ENCODE measurements at places on chromosomes 13 and 19.

GRCh38 chr19:39325778-39326665, 5.4 kb upstream of the LRFN1 start:
- DNase-seq, result no peak

GRCh38 chr13:113882716-113883115, 18.8 kb upstream of the GAS6 start:
- no peak for DNase-seq

DNA sequence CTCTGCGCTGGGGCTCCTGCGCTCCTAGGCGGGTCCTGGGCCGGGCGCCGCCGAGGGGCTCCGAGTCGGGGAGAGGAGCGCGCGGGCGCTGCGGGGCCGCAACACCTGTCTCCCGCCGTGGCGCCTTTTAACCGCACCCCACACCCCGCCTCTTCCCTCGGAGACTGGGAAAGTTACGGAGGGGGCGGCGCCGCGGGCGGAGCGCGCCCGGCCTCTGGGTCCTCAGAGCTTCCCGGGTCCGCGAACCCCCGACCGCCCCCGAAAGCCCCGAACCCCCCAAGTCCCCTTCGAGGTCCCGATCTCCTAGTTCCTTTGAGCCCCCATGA, at the start of gene GJB2:
TSS of gene GJB2 (minus strand) at position 103 of the 326 bp plus-strand sequence. CDS start 3,357 bp downstream, outside the sequence.
- no peak for DNase-seq

DNA sequence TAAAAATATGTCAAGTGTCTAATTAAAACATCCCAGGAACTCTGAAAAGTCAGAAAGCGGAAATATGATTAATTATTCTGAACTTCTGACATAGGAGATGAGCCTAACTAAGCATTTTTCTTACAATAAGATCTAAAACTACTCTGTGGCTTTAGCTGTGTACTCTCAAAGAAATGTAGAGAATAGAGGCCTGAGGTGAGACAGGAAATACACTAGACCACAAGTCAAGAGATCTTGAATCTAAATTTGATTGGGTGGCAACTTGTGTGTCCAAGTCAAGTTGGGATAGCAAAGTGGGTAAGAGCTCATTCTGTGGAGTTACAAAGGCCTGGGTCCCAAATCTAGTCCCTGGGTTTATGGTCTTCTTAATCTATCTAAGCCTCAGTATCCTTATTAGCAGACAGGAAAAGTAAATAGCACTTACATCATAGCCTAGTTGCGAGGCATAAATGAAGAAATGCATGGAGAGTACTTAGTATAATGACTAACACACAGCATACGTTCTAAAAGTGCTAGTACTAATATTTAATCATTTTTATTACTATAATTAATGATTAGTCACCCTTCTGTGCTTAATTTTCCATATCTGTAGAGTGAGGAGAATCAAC, 9.4 kb upstream of the LRRC63 start:
- no peak for DNase-seq

GRCh38 chr13:52975161-52975560, 53.5 kb upstream of the OLFM4 start:
- no peak for DNase-seq

DNA sequence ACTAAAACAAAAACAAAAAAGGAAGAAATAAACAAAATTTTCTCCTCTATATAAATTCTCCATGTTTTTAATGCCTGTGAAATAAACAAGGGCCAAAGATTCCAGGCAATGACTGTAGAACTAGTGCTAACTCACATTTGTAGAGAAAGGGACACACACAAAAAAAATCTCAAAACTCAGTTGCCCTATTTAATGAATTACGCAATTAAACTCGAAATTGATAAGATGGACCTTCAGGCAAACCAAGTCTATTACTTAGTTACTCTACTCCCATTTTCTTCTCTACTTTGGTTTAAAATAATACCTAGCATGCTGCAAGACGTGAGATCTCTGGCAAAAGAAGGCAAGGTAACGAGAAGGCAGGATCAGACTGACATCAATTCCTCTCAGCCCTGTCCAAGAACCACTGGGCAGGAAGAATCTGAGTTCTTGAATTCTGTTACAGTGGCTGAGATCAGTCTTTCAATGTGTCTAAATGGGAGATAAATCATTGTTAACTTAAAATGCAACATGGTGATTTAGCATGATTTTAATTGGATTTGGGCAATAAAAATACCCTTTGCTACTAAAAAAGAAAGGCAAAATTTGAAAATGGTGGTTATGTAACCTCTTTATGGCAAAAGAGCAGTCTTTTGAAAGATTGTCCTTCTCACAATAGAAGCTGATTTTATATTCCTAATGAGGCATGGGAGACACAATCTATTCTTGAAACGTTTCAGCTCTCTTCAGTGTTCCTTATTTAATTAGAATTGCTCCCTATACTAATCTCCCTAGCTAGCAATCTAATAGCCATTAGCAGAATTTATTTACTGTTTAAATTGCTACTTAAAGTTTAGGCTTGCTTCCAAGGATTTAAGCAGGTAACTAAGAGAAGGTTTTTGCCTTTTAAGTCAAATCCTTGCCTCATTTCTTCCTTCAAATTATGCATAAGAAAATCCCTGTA, 25.9 kb downstream of the SPRY2 start:
- no peak for DNase-seq

- peak; percentile 18 for DNase-seq
Observed at GRCh38 chr13:79481685-79482052, 714 bp downstream of the NDFIP2 start.

DNA sequence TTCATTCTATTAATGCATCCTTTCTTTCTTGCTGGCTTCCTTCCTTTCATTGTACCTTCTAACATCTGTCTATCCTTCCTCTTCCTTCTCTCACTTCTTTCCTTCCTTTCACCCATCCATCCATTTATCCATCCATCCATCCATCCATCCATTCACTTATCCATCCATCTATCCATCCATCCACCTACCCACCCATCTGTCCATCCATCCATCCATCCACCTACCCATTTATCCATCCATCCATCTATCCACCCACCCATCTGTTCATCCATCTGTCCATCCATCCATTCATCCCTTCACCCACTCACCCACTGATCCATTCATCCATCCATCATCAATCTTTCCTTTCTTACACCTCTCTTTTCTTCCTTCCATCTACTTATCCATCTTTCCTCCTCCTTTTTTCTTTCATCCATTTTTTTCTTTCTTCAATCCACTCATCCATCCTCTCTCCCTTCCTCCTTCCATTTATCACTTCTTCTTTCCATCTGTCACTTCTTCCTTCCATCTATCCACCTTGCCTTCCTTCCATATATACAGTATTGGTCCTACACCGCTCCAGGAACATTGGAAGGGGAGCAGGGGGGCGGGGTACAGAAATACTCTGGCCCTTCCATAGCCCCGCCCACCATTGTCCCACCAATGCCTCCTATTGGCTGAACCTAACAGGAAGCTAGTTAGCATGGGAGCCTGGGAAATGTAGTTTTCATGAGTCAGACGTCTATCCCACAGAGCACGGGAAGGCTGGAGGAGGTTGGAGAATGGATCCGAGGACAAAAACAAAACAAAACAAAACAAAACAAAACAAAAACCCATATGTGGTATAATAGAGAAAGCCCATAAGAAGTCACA, 45.9 kb downstream of the MBD3L1 start:
- no peak for DNase-seq

DNA sequence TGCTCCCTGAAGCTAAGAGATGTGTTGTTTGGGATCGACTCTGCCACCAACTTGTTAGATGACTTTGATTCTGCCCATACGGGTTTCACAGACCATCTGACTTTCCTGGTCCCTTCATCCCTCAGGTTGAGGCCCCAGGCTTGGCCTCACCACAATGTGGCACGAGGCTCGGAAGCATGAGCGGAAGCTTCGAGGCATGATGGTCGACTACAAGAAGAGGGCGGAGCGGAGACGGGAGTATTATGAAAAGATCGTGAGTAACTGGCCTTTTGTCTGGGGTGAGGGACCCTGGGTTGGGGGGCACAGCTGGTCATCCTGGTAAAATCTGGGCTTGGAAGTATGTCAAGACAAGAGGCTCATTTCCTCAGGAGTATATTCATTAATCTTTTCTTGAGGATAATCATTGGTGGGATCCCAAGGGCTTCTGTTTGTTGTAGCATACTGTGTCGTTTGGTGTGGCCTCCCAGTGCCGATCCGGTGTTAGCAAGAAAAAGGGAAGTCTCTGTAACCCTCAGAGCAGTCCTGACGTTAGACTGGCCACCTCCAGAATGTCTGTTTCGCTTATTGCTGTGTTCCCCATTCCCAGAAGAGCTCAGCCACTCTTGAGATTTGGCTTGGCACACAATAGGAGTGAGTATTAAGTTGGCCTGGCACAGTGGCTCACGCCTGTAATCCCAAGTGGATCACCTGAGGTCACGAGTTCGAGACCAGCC, 1.4 kb downstream of the CLASRP start:
- DNase-seq, result no peak

DNA sequence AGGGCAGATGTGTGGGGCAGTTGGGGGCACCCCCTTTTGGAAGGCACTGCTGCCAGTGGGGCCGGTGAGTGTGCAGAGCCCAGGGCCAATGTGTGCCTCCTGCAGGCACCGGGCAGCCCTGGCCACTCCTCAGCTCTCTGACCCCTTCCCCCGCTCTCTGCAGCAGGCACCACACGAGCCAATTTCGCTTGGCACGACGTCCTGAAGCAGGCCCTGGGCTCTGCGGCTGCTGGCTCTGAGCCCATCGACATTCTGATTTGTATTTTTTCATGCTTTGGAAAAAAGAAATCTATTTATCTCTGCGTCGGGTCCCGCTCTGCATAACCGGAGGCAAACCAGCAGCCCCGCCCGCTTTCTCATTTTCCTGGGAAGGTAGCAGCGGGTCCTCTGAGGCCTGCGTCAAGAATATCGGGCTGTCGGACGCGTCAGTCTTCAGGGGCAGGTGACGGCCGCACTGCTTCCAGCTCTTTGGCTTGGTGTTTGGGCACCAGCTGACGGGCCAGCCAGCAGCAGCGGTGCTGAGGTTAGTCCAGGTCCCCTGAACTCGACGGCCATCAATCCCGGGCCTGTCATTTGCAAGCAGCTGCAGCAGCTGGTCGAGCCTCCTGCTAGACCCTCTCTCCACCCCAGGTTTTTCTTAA, 134.3 kb downstream of the KDM4B start:
- DNase-seq, result no peak

- no peak for DNase-seq
Observed at GRCh38 chr13:43684963-43685725, 101.6 kb downstream of the ENOX1 start.

GRCh38 chr13:88071371-88071770, 400.2 kb downstream of the SLITRK5 start:
- DNase-seq, result no peak

- no peak for DNase-seq
Observed at GRCh38 chr19:13920940-13921747, 15.1 kb downstream of the CC2D1A start.

DNA sequence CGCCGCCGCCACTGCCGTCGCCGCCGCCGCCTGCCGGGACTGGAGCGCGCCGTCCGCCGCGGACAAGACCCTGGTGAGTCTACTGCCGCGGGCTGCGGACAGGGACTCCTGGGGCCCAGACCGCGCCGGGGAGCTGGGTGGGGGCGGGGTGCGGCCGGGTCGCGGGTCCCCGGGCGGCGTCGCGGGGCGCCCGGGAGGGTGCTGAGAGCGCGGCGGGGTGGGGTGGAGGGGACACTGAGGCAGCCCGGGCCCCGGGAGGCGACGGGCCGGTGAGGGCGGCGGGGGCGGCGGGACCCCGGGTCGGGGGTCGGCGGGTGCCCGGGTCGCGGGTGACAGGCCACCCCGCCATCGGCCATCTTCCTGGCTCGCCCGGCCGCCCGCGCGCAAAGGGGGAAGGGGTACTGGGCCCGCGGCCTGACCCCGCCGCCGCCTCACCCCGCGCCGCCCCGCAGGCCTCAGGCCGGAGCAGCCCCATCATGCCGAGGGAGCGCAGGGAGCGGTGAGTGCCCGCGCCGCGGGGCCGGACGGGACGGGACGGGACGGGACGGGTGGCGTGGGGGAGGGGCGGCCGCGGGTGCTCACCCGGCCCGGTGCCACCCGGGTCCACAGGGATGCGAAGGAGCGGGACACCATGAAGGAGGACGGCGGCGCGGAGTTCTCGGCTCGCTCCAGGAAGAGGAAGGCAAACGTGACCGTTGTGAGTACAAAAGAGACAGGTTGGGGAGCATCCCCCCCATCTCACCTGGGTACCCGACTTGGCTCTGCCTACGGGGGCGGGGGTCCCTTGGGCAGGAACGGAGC, 489 bp downstream of the CCNE1 start:
- DNase-seq, result no peak

DNA sequence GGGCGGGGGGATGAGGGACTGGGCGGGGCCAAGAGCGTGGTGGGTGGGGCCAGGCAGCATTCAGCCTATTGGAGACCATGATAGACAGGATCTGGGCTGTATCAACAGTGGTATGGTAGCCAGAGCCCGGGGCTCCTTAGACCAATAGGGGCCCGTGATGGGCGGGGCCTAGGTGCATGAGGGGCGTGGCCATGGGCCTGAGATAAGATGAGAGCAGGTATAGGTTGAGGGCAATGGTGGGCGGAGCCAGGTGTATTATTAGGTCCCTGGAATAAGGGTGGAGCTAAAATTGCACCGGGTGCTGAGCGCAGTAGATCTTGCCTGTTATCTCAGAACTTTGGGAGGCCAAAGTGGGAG, 5.3 kb downstream of the ABCA7 start:
- no peak for DNase-seq

GRCh38 chr13:45807520-45808099, 43.9 kb downstream of the SIAH3 start:
- no peak for DNase-seq

DNA sequence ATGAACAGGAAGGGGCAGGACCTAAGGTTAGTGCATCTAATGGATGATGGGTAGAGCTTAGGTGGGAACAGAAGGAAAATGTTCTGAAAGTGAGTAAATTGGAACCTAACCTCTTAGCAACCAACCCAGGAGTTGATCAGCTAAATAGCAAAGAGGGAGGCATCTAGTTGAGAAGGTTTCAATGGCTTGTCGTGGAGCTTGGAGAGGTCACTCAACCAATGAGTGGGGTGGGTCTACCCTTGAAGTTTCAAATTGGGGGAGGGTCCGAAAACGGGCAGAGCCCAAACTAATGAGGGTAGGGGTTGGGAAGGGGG, 5.7 kb upstream of the SHKBP1 start:
- no peak for DNase-seq

GRCh38 chr19:4012092-4012974, 4.8 kb downstream of the PIAS4 start:
- DNase-seq, result no peak

DNA sequence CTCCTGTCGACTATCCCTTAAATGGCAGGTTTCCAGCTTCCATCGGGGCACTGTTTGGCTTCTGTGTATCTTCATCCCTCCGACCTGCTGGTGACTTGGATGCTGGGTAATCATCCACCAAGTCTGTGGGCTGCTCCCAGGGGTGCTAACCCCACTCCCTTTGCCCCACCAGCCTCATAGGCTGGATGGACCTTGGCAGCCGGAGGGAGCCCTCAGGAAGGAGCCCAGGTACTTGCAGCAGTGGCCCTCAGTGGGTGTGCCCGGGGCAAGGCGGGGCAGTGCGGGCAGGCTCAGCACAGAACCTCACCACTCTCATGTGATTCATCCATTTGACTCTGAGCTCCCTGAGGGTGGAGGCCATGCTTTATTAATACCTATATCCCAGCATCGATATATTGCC, 27.4 kb upstream of the TUBGCP3 start:
- no peak for DNase-seq

DNA sequence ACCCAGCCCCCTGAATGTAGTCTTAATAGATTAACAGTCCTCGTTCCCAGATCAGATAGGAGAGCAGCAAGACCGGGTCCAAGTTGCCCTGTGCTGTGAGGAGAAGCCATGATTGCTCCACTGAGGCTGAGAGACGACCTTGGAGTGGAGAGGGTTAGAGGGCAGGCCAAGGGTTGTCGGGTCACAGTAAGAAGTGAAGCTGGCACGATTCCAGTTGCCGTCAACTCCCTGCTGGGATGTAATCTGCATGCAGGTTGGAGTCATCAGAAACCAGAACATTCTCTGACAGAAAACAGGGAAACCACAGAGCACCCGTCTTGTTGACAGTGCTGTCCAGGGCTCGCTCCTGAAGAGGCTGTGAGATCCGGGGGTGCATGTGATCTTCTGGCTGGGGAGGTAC, 19.0 kb upstream of the ATP11A start:
- no peak for DNase-seq
